Activated B cell treated with CpG ODN at 0.5 μM for 24 hours (primary cell): ENCODE measurements at places on chromosomes 3 and 15. TPM values are rescaled to one million over a fixed set of nuclear protein-coding genes. Genes with fewer than 3 reads are reported as not detected.

YEATS2 gene
- total RNA-seq, result 24.0 and 26.2 TPM in 2 replicates

OIP5 gene
- 0.62 and 1.4 TPM in 2 replicates for total RNA-seq

DNA sequence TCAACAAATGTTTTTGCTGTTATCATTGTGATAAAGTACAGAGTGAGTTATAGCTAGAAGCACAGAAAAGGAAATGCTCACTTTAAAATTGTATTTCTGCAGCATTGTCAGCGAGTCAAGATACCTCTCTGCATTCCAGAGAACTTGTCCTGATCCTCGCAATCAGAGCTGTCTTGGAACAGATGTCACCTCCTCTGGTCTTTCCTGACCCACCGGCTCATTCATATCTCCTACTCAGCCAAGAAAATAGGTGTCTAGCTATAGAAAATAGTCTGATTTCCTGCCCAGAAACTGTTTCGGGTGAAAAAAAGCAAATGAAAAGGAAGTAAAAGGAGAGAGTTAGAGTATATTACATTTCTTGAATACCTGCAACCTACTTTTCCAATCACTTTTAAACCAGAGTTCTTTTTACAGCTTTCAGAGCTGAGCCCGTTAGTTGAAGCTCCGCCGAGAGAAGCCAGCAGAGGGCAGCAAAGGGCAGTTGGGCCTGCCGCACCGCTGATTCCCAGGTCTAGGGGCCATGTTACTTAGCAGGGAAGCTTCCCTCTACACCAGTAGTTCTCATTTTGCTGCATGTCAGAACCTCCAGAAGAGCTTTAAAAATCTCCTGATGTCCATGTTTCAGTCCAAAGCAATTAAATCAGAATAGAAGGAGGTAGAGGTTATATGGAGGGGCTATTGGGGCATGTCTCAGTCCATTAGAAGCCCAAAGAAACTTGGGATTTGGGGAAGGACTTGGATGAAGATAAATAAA is 185.7 kb upstream of the THRB start:
- DNase-seq, result peak; percentile 28

THAP10 gene
- total RNA-seq, result 0.27 and 0.34 TPM in 2 replicates

DNAH12 gene
- total RNA-seq, result 0.05 and 0.22 TPM in 2 replicates
